ENCODE measurements at places on chromosomes 16 and 17.

- no peak for DNase-seq
Measured at GRCh38 chr16:28260193-28260592, 32.1 kb upstream of the SBK1 start.

GRCh38 chr16:58638148-58639036 lies 8.8 kb upstream of the CNOT1 start:
- peak; percentile 82 for DNase-seq

- peak; percentile 19 for DNase-seq
Measured at GRCh38 chr17:10042589-10043244, 137.6 kb upstream of the RCVRN start.

GRCh38 chr17:52420555-52421078 lies 262.1 kb upstream of the CA10 start:
- DNase-seq, result no peak

- DNase-seq, result no peak
Measured at GRCh38 chr16:50708373-50709060, 15.1 kb downstream of the NOD2 start.

GRCh38 chr17:76075364-76076145 lies 974 bp downstream of the GALR2 start:
- DNase-seq, result no peak

- DNase-seq, result no peak
Measured at GRCh38 chr16:17532338-17532995, 61.7 kb upstream of the XYLT1 start.

GRCh38 chr16:74954763-74955162 lies 30.2 kb downstream of the WDR59 start:
- DNase-seq, result no peak

DNA sequence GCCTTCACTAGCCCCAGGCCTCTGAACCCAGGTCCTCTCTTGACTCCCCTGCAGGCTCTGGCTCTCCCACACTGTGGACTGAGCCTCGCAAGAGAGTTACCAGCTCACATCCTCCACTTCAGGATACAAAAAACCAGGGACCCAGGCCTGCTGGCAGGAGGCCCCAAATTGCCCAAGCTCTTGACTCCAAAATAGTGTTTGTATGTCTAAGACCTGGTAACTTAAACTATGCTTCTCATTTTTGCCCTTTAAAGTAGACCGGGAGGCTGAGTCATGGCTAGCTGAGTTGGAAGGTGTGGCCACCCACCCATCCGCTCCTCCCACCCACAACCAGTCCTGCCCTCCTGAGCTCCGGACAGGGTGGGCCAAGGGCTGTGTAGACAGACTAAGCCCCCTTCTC lies 250.0 kb downstream of the SOX9 start:
- peak; percentile 58 for DNase-seq

DNA sequence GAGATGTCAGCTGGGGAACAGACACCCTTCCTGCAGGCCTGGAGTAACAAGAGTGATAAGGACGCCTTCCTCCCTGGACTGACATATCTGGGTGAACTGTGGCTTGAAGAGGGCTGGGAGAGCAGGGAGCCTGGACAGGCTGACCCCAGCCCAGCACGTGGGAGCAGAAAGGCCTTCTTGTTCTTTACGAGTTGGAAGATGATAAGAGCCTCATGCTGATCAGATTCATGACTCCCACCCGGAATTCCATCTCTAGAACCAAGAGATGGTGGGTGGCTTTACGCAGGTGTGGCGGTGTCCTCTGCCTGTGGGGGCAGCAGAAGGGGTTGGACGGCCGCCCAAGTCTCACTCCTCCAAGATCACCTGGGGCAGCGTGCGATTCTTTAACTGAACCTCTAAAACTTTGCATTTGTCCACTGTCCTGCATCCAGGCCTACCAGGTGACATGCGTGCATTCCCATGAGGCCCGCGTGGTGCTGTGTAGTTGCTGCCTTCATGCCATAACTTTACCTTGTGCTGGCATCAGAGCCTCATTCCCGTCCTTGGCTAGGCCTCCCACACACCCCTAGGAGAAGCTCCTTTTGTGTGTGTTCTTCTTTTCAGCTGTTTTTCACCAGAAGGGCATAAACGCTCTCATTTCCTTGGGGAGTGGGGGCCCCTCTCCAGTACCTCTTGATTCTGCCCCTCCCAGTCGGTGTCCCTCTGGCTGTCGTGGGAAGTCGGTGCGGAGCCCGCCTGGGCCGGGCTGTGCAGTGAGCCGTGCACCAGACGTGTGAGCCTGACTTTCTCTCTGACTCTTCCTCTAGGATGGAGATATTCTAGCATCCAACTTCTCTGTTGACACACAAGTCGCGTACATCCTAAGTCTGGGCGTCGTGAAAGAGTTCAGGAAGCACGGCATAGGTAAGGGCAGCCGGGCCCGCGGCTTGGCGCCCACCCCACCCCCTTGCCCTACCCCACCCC lies 13.3 kb downstream of the C16orf90 start:
- DNase-seq, result no peak

DNA sequence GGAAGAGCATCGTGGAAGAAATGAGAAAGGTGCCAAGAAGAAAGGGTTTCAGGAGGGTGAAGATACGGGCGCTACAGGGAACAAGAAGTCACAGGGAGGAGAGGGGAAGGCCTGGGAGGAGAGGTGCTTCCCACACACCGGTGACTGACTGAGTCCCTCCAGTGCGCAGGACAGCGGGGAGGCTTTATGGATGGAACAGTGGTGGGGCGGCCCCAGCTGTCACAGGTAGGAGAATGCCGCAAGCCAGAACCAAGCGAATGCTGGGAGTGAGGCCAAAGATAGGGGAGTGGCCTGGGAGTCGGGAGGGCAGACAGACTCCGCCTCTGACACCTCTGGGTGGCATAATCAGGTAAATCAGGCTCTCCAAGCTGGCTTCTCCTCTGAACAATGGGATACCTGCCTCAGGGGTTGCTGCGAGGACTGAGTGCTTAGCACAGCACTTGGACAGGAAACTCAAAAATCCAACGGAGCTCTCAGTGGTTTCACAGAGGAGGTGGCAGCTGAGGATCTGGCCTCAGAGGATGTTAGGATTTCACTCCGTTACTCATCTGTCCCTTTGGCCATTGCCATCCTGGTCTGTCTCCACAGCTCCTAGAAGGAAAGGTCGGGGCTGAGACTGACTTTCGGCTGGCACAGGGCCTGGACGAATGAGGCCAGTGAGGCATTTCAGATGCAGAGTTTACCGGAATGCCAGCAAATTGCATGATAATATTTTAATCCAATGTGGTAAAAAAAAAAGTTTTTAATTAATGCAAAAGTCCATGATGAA lies 717 bp upstream of the CNP start:
- DNase-seq, result peak; percentile 58

GRCh38 chr17:51046514-51047384 lies 73.9 kb downstream of the SPAG9 start:
- DNase-seq, result peak; percentile 33

- DNase-seq, result no peak
Measured at GRCh38 chr17:1909985-1910384, 80.2 kb downstream of the RPA1 start.

Data from NCI-H226 (cell line).